ENCODE measurements at places on chromosomes 4 and X. TPM values are rescaled to one million over a fixed set of nuclear protein-coding genes. Genes with fewer than 3 reads are reported as not detected.

Gene ITM2A
- 51.7 TPM for total RNA-seq

DNA sequence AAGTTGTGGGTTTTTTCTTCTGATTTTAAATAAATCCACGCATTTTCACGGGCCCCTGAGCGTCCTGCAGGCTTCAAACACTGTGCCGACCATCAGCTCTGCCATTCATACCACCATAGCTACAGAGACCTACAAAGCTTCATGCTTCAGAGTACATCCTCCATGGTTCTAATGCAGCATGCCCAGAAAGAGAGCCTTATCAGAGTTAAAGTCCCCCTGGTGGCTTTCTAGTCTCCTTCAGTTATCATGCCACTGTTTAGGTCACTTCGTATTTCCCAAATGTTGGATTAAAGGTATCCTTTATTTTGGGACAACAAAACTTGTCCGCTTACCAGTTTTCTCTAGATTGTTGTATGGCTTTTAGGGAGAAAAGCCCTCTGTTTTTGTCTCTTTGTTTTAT is 66.7 kb upstream of the VCX2 start:
- DNase-seq, result peak; percentile 1

GRCh38 chrX:148670277-148670676 is 169.9 kb downstream of the AFF2 start:
- DNase-seq, result no peak

DNA sequence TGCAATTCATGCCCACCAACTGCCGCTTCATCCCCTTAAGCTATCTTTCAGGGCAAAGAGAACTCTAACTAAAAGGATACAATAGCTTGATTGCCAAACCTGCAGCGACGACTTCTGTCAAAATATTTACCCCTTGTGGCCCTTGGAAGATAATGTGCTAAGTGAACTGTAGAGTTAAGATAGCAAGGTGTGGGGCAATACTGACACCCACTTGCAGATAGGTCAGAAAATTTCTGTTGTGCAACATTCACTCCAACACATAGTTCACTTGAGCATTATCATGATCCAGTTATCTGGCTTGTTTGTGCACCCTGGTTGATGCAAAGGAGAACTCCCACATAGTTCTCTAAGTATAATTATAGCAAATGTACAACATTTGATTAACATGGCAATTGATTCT is 55.6 kb downstream of the RHOXF2B start:
- DNase-seq, result no peak

- peak; percentile 26 for DNase-seq
Measured at GRCh38 chrX:4550018-4550417, 836.6 kb upstream of the PRKX start.

Gene HS3ST1
- 1.3 TPM for total RNA-seq

DNA sequence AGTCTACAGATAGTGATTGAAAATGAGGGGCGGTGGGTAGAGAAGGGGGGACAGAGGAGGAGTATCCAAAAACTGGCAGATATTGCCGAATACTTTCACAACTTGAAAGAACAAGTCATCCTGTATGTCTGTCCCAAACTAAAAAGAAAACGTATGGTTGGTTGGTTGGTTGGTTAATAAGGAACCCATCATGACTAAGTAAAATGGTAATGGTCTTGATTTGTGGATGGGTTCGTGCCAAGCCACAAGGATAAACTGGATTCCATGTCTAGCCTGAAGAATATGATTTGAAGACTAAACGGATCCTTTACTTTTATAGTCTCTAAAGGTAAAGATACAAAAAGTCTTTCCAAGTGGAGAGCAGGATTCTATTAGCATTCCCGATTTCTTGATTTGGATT is 208.4 kb downstream of the DCLK2 start:
- no peak for DNase-seq

GRCh38 chr4:89640620-89641366 is 196.2 kb downstream of the SNCA start:
- no peak for DNase-seq

- no peak for DNase-seq
Measured at GRCh38 chrX:128619490-128619889, 567.3 kb upstream of the ACTRT1 start.

GRCh38 chr4:30721185-30722091 is 1.3 kb downstream of the PCDH7 start:
- peak; percentile 33 for DNase-seq

DNA sequence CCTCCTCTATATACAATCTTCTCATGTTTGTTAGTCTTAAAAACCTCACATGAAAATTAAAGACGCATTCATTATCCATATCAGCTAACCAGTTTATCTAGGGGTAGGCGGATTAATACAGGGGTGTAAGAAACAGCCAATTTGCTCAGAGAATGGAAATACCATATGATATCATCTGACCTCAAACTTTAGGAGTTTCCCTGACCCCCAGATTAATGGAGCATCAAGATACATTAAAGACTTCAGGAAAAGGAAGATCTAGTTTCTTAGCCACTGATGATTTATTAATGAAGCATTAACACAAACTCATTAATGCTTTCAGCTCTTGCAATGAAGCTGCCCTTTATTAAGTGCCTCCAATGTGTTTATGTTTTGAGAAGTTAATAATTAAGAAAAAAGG is 67.5 kb downstream of the CAMK2D start:
- DNase-seq, result no peak

GRCh38 chr4:78168029-78168428 is 110.9 kb downstream of the FRAS1 start:
- no peak for DNase-seq

Gene AFM
- total RNA-seq, result not detected

GRCh38 chrX:40544343-40545266 is 36.2 kb upstream of the ATP6AP2 start:
- no peak for DNase-seq

DNA sequence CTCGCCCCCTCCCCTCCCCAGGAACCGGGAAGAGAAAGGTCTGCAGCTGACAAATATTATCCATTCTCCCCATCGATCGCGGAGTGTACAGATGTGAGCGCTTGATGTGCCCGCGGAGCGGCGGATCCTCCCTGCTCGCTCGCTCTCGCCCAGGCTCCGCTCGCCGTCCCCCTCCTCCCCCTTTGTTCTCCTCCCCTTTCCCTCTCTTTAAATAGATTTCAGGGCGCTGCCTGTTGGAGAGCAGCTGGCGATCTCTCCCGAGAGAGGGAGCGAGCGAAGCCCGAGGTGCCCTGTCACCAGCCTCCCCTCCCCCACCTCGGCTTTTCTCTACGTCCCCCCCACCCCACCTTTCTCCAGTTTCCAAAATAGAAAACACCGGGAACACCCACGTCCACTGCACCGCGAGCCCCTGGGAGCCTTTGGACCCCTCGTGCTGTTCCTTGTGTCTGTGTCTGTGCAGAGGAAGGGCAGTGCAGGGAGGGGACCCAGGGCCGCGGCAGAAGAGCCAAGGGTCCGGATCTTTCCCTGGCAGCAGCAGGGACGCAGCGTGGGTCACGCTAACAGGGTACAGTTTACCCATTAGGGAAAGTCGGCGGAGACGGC is 56.6 kb upstream of the BCOR start:
- DNase-seq, result peak; percentile 30

Measured in SK-MEL-5 (cell line).